ENCODE measurements at places on chromosomes 4 and X.

DNA sequence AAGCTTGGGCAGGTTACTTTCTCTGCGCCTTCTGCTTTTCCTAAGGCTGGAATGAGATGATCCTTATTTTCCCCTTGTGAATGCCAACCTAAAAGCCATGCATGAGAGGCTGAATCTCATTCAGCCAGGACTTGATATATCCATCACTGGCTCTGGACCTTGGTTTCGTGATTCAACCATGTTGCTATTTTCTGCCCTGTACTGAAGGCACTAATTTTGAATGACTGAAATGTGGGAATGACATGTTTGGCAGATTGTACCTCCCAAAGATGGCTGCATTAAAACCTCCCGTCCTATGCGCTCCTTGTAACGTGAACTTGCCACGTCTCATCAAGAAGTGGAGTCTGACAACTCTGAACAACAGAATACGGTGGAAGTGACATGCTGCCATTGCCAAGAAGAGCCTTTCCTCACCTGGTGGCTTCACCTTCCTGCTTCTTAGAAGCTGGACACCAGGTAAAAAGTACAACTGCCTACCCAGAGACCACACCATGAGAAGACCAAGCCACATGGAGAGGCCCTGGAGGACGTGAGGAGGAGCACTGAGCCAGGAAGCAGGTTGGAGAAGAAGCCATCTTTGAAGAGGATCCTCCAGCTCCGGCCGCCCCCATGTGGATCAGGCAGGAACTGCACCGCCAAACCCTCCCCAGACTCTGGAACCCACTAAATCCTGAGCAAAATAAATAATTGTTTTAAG is 174.5 kb downstream of the NSUN7 start:
- peak; percentile 64 for DNase-seq

DNA sequence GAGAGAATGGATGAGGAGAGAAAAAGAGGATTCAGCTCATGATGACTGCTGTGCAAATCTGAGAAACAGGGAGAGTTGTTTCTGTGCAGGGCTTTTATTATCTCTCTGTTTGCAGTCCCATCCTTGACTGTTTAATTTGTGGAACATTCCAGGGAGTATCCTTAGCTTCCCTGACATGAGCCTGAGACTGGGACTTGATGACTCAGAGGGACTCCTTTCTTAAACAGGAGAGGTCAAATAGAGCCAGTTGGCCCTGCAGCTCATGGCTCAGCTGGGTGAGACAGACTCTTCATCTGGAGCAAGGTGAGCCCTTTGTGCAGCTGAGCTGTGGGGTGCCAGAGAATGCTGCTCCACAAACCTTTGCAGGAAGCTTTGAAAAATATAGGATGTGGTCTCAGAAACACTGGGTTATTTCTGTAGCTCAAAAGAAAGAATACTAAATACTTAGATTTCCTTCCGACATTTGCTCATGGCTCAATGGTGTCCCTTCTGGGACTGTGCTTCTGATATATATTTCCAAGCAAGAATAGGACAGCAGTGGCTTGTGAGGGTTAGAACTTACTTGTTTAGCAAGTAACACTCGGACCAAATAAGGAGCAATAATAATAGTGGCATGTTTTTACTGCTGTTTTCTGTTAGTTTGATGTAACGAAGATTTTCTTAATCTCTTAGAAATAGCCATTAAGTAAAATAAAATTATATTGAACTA is 14.5 kb downstream of the ARHGAP24 start:
- no peak for DNase-seq

DNA sequence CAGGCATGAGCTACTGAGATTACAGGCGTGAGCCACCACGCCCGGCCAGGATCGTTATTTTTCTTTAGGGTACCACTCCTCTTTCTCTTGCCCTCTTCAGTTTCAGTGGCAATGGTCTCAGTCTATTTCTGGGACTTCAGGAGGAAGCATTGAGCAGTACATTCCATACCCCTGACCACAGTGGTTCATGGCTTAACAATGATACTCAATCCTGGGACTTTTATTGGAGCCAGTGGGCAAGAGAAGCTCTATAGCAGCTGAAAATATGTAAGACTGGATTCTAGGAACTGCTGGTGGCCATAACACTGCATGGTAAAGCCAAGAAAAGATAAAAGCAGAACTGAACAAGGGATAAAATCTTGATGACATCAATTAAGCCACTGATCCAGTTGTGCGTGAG is 5.8 kb upstream of the CCNA2 start:
- DNase-seq = no peak

GRCh38 chrX:153593811-153594500 is 5.0 kb downstream of the CCNQ start:
- no peak for DNase-seq

DNA sequence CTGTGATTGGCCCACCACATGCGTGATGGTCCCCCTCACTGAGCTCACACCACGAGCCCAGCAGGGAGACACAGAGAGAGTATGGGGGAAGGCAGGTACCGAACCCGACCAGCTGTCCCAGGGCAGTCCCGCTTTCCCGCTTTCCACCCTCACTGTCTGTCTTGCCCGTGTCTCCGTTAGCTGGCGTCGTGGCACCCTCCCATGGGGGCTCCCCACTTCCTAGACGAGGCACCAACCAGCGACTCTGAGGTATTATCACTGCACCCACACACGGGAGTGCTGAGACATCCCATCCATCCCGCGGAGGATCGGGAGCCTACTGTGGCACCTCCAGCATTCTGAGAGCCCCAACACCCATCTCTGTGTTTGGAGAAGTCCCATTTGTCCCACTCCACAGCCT is 43.0 kb upstream of the NHSL2 start:
- no peak for DNase-seq

DNA sequence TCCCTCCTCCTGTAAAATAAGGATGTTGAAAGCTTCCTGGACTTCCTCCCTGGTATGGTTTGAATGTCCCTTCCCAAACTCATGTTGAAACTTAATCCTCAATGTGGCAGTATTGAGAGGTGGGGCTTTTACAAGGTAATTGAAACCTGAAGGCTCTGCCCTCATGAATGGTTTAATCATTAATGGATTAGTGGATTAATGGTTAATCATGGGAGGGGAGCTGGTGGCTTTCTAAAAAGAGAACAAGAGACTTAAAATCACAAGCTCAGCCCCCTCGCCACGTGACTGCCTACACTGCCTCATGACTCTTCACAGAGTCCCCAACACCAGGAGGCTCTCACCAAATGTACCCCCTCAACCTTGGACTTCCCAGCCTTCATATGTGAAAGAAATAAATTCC is 124.6 kb upstream of the ANXA3 start:
- no peak for DNase-seq

- DNase-seq = no peak
These were observed 28.0 kb upstream of the NSUN7 start for GRCh38 chr4:40721730-40722171.

- DNase-seq = no peak
These were observed 82.1 kb upstream of the NKX1-1 start for GRCh38 chr4:1488357-1488756.

DNA sequence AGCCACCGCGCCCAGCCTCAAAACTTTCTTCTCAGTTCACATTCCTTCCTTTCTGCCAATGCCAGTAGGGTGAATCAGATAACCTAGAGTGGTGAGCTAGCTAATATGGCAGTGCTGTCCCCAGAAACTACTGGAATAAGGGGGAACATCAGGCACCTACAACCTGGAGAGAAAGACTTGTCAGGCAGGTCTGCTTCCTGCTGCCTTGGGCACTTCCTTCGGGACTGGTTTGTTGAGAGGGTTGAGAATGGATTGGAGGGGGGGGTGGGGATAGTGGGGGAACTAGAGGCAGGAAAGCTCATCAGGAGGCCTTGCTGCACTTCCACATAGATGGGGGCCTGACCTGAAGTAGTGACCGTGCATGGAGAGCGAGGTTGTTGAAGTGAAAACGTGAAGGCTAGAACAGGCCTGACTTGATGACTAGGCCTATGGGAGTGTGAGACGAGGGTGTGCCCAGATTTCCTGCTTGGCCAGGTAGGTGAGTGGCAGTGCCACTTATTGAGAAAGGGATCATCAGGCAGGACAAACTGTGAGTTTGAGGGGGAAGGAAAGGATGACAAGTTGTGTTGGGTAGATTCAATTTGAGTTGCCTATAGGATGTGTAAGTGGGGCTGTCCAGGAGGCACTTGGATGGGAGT is 33.4 kb downstream of the SLC25A5 start:
- no peak for DNase-seq

DNA sequence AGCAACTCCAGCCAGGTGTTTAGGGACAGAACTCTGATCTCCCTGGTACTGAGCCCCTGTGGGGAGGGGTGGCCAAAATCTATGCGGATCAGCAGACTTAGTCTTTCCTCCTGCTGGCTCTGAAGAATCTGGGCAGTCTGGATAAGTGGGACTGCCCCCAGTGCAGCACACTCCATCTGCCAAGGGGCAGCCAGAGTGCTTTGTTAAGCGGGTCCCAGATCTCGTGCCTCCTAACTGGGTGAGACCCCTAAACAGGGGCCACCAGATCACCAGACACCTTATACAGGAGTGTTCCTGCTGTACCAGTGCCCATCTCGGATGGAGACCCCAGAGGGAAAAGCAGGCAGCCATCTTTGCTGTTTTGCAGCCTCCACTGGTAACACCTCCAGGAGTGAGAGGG is 81.5 kb upstream of the IL13RA2 start:
- no peak for DNase-seq

DNA sequence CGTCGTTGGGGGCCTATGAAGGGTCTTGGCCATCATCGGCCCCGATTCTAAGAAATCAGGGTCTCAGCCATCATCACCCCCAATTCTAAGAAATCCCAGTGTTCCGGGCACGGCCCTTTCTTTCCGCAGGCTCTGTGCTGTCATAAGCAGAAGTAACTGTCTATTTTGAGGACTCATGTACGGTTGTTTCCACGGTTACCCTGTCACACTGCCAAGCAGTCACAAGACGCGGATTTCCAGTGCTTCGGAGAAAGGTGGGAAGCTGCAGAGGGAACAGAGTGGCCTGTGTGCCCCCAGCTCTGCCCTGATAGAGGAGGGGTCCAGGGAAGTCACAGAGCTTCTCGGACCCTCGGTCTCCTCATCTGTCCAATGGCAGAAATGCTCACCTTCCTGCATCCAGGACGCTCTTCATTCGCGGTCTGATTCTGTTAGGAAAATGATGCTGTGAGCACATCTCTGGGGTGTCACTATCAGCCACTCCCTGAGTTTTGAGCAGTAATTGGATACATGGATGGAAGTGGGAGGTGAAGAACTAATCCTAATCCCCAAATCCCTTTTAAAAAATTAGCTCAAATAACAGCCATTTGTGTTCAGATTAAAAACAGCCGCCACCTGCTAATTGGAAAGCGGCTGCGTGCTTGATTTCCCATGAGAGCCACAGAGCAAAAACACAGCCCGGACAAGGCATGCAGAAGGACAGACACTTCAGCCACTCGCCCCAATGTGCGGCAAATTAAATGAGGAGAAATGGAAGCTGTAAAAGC is 73.1 kb downstream of the WFS1 start:
- DNase-seq = no peak

DNA sequence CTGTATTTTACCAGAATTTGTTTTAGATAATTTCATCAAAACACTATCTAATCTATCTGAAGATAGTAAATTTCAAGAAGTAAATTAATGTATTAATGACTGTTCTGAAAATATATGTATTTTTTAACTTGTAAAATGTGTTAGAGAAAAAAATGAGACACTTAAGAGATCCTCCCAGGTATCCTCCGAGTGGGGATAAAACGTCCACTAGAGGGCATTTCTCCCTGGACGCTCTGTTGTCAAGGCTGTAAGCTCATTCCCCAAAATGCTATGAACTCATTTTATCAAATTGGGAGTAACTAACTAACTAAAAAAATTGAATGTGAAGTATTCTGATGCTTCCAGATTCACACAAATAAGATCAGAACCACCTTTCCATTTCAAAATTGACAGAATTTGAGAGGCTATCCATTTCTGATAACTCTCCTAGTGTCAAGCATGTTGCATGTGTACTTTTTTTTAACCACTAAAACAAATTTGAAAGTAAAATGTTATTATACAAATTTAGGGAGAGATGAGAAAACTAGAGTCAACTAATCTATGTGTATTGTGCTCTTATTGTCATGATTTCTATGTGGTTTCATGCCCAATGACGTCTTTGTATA is 337.3 kb upstream of the HS3ST1 start:
- DNase-seq = peak; percentile 51

- peak; percentile 51 for DNase-seq
These were observed 53.9 kb downstream of the PAPSS1 start for GRCh38 chr4:107666134-107666533.

- DNase-seq = no peak
These were observed 99.2 kb upstream of the DDIT4L start for GRCh38 chr4:100289530-100289888.

DNA sequence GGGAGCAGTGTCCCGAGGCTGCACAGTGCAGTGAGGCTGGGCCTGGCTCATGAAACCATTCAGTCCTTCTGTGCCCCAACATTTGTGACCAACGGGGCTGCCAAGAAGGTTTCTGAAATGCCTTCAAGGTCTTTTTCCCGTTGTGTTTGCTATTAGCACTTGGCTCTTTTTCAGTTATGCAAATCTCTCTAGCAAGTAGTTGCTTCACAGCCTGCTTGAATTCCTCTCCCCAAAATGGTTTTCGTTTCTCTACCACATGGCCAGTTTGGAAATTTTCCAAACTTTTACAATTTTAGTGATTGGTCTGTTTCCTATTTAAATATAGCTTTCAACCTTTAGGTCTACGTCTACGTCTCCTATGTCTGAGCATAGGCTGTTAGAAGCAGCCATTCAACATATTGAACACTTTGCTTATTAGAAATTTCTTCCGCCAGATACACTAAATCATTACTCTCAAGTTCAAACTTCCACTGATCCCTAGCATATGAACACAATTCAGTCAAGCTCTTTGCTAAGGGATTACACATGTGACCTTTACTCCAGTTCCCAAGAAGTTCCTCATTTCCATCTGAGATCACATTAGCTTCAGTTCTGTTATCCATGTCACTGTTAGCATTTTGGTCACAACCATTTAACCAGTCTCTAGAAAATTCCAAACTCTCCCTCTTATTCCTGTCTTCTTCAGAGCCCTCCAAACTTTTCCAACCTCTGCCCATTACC is 901.8 kb downstream of the GLUD2 start:
- no peak for DNase-seq
